ENCODE measurements at places on chromosomes 5 and 9.

- no peak for DNase-seq
Measured at GRCh38 chr9:37889536-37889935, 14.4 kb downstream of the SLC25A51 start.

DNA sequence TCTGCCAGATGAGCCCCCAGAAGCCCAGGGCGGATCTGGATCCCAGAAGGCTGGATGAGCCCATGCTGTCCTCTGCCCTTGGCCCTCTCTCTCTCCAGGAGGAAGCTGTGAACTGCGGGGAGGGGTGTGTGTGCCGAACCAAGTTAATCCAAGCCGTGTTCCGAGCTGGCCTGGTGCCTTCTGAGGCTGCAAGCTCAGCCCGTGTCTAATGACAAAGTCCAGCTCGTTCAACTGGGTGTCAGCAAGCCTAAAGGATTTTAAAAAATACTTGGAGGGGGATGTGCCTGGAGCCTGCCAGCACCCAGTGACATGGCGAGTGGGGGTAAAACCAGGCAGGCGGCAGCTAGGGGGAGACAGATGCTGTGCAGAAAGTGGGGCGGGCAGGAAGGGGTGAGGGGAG, 8.0 kb downstream of the STC2 start:
- DNase-seq = no peak

DNA sequence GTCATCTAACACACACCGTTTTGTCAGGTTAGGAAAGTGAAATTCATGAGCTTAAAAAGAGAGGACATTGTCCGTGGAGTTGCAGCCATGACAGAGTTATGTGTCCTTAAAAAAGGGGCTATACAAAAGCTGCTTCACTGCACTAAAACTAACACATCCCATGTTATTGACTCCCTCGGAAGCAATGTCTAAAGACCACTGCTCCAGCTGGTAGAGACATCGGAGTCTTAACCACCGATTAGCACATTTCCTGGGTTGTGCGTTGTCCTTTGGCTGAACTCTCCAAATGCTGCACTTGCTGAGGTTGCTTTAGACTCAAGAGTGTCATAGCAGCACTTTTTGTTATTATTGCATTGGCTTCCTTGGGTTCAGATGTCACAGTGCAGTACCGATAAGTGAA, 128.3 kb upstream of the C9orf72 start:
- DNase-seq = no peak

- DNase-seq = no peak
Measured at GRCh38 chr9:4207123-4207875, 92.6 kb downstream of the GLIS3 start.

DNA sequence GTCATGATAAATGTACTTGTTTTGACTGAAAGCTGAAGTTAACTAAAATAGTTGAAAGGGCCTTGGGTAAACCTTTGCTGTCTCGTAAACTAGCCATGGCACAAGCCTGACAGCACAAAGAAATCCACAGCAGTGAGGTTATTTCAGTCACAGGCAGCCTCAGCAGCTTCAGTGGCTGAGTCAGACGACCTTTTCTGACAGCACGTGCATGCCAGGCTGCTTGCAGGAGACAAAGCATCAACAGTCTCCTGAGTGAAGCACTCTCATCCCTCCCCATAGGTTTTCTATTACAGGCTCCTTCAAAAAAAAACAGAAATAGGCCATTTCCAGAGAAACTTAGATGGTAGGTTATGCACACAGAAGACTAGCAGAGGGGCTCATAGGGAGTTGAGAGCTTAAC, 34.6 kb downstream of the OXCT1 start:
- DNase-seq = no peak

GRCh38 chr5:83955916-83956315, 235.3 kb upstream of the HAPLN1 start:
- DNase-seq = no peak

DNA sequence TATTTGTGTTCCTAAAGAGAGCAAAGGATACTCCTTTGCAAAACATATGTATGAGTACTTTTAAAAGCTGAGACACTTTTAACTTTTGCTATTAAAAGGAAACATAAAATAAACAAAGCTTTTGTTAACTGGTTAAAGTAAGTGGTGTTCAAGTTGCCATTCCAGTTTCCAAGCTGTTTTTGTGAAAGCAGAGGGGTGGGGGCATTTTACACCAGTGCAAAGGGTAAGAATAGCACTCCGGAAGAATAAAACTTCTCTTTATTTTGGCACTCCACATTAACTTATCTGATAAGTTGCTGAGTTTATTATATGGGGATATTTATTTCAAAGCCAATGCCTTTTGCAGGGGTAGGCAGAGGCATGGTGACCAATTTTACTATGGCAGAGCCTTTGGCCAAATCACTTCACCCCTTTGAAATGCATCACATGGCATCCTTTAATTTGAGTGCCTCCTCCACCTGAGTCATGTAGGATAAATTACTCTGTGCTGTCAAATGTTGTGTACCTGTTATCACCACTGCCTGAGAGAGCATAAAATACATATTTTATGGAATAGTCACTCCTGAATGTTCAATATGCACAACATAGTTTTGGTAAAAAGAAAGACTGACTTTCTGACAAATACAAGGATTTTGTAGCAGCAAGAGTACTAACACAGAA, 62.9 kb downstream of the MLLT3 start:
- no peak for DNase-seq

DNA sequence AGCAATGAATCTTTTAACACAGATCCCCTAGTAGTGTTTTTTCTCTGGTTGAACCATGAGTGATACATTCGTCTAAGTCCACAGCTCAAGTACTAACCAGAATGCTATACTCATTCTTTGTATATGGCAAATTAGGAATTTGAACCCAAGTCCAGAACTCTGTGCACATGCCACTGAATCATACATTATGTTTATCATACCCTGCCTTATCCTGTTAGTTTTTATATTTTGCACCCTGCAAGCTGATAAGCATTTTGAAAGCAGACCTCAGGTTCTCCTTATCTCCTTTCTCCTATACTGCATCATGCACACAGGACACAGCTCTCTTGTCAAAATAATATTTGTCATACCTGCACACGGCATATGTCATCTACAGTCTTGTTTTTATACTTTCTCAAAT, 54.6 kb upstream of the ELL2 start:
- DNase-seq = no peak

GRCh38 chr5:111682121-111682520, 74.9 kb downstream of the NREP start:
- DNase-seq = no peak

DNA sequence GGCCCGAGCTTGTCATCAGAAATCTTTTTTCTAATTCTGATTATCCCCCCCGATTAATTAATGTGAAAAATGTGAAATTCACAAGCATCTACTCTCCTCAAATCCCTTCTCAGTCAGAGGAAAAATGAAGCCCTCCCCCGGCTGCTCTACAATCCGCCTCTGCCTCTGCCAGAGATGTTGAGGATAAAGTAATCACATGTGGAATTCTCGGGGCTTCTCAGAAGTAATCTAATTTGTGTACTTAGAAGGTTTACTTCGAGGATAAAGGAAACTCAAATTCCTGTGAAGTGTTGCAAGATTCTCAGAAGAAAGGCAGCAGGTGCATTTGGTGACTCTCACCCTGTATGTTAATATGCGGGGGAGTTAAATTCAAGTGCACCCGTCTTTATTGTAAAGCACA, 726.1 kb upstream of the ADAMTS16 start:
- DNase-seq = no peak

Data from stimulated activated CD8-positive, alpha-beta memory T cell treated with anti-CD3 and anti-CD28 coated beads, Interleukin-2, amount 100 ng/mL, for 1 hour (primary cell).